ENCODE measurements at places on chromosomes 6 and 20. TPM values are rescaled to one million over a fixed set of nuclear protein-coding genes. Genes with fewer than 3 reads are reported as not detected.
A peak's percentile ranks its signal among the peaks of the same experiment; 100 is the strongest.

Gene CDH4
- not detected for total RNA-seq

GRCh38 chr20:50772420-50773185 lies 22.3 kb upstream of the BCAS4 start:
- DNase-seq, result no peak

GRCh38 chr6:23732521-23732920 lies 393.5 kb upstream of the NRSN1 start:
- no peak for DNase-seq

DNA sequence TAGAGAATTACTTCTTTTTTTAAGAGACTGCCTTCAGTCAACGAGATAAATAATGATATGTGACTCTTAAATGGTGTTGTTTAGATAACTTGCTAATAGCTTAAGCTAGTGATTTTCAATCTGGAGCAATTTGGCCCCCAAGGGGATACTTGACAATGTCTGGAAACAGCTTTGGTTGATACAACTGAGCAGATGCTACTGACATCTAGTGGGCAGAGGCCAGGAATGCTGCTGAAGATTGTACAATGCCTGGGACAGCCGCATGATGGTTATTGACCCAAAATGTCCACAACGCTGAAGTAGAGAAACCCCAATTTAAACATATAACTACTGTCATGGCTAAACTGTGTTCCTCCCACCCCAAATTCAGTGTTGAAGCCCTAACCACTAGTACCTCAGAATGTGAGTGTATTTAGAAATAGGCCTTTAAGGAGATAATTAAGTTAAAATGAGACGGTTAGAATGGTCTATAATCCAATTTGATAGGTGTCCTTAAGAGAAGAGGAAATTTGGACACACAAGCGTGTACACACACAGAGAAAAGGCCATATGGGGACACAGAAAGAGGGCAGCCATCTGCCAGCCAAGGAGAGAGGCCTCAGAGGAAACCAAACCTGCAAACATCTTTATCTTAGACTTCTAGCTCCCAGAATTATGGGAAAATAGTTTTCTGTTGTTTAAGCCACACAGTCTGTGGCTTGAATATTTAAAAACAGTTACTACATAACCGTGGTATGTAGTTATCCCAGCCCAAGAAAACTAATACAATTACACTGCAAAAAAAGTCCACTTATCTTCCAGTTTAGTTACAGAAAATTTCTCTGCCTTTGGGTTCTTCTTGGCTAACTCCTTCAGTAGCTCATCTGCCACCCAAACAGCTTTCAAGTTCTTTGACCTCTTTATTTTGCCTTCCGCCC lies 22.2 kb downstream of the RWDD2A start:
- DNase-seq, result peak; percentile 29

DNA sequence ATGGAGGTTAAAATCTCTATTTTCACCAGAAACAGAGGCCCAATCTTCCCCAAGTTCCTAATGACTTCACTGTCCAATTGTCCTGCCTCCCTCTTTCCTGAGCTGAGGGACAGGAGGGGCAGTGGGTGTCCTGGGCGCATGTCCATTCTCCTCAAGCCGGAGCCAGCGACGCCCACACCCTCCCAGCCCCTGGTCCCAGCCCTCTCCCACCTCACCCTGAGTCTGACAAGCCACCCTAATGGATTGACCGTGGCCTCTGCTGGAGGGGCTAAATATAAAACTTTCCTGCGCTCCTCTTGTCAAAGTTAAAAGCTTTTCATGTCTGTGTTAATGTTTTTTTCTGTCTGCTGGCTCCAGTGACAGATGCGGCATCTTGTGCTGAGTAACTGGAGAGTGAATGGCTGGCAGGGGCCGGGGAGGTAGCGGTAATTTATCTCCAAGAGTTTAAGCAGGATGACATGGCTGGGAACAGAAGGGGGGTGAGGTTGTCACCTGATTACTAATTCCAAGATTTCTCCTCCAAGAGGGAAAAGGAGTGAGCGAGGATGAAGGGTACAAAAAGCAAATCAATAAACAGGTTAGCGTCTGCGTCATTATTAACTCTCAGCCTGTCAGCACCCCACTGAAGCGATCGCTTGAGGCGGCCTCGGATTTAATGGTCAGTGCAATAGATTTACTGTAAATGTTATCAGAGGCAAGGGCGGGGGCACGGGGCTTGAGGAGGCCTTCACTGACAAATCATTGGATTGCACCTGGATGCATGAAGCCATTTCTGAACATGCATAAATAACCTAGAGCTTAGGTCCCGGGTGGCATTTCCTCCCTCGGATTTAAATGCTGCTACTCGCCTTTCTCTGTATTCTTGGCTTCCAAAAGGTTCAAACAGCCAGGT lies 118.1 kb upstream of the MAFB start:
- DNase-seq, result no peak

Gene GGTLC1
- not detected for total RNA-seq

Gene SMOC2
- total RNA-seq, result not detected

Gene PNLDC1
- total RNA-seq, result 0.39 TPM

DNA sequence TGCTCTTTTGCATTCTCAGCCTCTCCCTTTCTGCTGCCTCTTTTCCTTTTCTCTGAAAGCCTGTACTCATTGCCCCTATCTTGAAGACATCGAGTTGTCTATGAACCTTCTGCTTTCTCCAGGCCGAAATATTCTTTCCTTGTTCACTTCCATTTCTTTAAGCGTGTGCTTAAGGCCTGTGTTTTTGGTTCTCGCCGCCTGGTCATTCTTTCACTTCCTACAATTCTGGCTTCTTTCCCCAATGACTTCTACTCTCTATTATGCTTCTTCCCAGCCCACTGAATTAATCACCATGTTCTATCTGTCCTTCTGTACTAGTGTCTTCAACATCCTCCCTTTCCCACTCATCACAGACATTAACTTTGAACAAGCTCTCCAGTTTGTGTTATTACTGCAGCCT lies 69.6 kb downstream of the C6orf52 start:
- DNase-seq, result no peak

GRCh38 chr6:150603176-150603575 lies 3.5 kb downstream of the PLEKHG1 start:
- DNase-seq, result no peak

Gene SKIC2
- total RNA-seq, result 110 TPM

DNA sequence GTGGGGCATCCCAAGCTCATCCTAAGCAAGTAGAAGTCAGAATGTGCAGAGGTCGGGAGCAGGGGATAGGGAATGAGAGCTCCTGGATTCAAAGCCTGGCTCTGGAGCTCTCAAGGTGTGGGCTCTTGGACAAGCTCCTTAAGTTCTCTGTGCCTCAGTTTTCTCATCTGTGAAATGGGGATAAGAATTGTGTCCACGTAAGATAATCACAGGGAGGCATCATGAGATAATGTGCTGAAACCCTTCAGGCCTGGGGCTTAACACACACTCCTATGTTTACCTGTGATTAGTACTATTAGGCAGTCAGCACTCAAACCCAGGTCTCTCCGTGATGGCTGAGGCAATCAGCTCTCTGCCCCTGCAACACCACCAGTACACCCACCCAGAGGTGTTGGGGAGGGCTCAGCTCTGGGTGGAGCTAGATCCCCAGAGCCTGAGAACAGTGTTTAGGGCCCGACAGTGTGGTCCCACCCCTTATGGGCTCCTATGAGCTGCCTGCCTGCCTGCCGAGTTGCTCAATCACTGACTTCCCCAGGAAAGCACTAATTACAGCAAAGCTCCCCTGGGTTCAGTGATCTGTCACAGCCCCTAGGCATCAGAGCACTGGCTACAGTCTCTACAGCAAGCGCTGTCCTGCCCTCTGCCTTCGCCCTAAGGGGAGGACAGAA lies 6.3 kb upstream of the SIRPA start:
- DNase-seq, result no peak

Gene SLC26A8
- not detected for total RNA-seq

DNA sequence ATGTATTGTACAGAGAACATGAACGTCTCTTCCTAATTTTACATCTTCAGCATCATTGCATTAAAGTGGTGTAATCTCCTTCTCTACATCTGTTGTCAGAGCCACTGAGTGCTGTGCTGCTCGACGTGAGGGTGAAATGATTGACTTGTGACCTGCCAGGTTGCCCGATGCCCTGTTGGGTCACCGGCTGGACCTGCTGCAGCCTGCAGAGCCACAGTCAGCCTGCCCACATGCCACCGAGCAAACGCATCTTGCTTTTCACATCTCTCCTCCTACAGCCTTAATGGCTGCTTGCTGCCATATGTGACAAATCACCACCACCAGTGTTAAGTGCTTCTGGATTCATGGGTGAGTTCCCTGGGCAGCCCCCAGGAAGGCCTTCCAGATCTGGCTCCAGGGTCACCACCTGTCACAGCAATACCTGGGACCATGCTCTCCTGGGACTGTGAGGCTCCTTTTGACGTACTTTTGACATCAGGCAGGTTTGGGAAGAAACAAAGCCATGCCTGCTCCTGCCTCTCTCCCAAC lies 80.3 kb downstream of the ASXL1 start:
- DNase-seq, result no peak

- DNase-seq, result peak; percentile 3
These were observed 33.9 kb downstream of the SLC17A4 start for GRCh38 chr6:25788305-25788922.

GRCh38 chr6:143213859-143214376 lies 153.2 kb downstream of the AIG1 start:
- DNase-seq, result no peak

Gene TMEM151B
- not detected for total RNA-seq

GRCh38 chr6:53937461-53937860 lies 142.7 kb downstream of the LRRC1 start:
- DNase-seq, result no peak

GRCh38 chr6:94217836-94218235 lies 798.5 kb upstream of the EPHA7 start:
- DNase-seq, result no peak

DNA sequence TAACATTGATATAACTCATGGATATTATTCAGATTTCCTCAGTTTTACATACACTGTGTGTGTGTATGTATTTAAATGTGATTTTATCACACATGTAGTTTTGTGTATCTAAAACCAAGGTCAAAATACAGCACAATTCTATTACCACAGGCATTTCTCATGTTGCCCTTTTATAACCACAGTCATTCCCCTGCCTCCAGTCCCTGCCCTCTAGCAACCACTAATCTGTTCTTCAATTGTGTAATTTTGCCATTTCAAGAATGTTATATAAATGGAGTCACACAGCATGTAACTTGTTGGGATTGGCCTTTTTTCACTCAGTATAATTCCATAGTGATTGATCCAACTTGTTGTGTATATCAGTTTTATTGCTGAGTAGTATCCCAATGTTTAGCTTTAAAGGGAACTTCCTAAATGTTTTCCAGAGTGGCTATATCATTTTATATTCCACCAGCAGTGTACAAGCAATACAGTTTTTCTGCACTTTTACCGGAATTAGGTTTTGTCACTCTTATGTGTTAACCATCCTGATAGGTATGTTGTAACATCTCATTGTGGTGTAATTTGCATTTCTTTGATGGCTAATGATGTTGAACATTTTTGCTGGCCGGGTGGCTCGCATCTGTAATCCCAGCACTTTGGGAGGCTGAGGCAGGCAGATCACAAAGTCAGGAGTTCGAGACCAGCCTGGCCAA lies 338.2 kb downstream of the SOX4 start:
- DNase-seq, result no peak

Gene BPI
- not detected for total RNA-seq

DNA sequence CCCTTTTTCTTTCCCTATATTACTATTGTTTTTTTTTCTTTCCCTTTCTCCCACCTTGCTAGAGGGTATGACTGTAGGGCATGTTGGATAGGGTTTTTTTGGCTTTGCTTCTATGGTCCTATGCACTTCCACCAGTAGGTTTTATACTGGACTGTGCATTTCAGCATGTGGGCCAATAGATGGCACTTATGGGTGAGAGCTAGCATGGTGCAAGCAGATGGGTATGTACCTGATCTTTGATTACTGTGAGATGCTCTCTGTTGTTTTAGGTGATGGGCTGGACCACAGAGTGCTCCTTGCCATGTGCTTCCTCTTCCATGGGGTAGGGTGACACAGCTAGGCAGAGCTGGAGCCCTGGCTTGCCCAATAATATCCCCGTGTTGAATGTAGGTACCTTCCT lies 128.5 kb upstream of the CHD6 start:
- DNase-seq, result no peak

- DNase-seq, result no peak
These were observed 146.5 kb upstream of the FERMT1 start for GRCh38 chr20:6269168-6269873.

Gene BNIP5
- not detected for total RNA-seq

DNA sequence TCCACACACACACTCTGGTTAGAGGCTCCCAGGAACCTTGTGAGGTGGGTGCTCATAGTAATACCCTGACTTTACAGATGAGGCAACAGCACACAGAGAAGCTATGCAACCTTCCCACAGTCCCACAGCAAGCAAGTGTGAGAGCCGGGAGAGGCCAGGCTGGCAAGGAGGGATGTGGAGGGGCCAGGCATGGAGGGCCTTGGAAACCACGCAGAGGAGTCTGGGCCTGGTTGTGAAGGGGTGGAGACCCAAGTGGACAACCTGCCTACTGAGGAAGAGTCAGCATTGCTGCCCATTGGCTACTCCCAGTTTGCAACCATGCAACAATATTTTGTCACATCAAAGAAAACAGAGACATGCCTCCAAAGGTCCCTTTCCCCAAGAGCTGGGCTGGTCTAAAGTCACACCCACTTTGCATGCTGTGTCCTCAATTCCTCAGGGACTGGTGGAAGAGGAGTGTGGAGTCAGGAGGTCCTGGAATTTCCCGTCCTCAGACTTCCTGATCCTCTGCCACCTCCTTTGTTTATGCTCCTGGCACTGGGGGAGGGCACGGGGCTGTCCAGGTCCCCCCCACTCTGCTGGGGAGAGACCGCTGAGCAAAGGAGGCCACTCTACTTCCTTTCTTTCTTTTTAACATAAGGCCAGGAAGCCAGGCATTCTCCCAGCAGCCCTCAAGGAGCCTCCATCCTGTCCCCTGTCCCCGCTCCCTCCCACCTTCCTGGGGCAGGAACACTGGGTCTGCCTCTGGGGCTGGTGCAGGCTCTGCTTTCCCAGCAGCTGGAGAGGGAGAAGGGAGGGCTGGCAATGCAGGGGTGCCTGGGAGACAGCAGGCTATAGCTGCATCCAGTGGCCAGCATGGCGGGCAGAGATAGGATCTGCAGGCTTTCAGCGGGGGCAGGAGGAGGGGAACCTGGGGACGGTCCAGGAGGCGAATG lies 68.3 kb downstream of the NOL4L start:
- no peak for DNase-seq

Gene ID4
- not detected for total RNA-seq

GRCh38 chr6:69795469-69796072 lies 1.2 kb downstream of the LMBRD1 start:
- DNase-seq, result no peak

GRCh38 chr20:38338849-38339520 lies 7.3 kb upstream of the LBP start:
- DNase-seq, result no peak

DNA sequence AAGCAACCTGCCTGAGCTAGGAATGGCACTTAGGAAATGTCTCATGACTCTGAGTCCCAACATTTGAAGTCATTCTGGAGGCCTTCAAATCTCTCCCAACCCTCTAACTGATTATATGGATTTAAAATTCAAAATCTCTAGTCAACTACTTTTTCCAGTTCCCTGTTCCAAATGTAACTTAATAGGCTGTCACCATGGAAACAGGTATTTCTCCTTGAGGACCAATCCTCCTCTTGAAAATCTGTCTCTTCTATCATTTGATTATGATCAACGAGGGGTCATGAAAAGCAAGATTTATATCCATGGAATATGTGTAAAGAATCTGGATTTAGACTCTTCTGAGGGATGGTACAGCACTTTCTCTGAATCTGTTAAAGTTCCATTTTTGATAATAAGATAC lies 127.3 kb upstream of the DTNBP1 start:
- no peak for DNase-seq

Gene ADGRB3
- not detected for total RNA-seq

Gene TTLL9
- total RNA-seq, result not detected

Gene PDE7B
- total RNA-seq, result 0.24 TPM

GRCh38 chr6:109262261-109262660 lies 120.0 kb downstream of the CD164 start:
- DNase-seq, result no peak
